ENCODE measurements at places on chromosomes 12 and 14.

DNA sequence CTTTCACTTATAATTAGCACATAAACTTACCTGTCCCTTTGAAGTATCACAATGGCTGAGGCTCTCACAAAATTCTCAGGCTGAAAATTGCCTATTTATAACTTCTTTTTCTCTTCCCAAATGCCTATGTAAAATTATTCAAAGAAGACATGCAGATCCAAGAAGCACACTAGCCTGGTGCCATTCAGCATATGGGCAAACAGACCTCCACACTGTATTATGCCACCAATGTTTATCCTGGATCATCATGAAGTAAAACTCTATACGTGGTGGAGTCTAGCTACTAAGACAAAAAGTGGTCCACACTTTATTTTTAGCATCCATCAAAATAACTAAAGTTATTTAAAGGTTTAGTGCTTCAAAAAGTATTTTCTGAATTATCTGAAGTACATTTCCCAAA is 15.8 kb downstream of the TC2N start:
- no peak for DNase-seq

- peak; percentile 63 for DNase-seq
Observed at GRCh38 chr12:120012067-120012621, 23.1 kb downstream of the BICDL1 start.

DNA sequence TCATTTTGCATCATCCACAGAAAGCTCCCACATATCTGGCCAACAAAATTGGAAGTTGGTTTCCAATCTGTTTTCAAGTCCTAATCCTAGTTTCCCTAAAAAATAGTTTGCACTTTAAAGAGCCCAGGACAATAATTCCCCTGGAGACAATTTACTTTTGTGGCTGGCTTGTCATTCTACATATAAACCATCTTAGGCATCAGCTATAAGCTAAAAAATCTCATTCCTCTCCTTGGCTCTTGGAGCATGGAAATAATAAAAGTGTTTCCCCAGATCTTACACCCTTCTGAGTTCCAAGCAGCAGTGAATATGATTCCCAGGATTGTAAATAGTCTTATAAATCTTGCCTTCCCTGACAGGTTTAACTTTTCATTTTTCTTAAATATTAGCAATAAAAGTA is 89.1 kb upstream of the NUDT4 start:
- DNase-seq: no peak

- no peak for DNase-seq
Observed at GRCh38 chr12:70966046-70966445, 45.5 kb upstream of the PTPRR start.

DNA sequence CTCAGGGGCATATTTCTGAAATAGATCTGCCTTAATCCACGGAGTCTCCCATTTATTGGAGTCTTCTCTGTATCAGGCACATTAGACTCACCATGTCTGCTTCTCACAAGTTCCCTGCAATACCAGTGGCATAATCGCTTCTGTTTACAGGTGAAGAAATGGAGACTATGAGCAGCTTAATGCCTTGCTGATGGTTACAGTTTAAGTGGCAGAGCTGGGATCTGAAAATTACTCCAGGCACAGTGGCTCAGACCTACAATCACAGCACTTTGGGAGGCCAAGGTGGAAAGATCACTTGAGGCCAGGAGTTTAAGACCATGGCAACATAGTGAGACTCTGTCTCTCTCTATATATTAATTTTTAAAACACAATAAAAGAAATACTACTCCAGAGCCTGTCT is 7.3 kb upstream of the RIC8B start:
- no peak for DNase-seq

GRCh38 chr14:89773151-89773550 is 181.4 kb downstream of the EFCAB11 start:
- DNase-seq: no peak

GRCh38 chr14:24366721-24367513 is 1.1 kb upstream of the NFATC4 start:
- DNase-seq: peak; percentile 5

DNA sequence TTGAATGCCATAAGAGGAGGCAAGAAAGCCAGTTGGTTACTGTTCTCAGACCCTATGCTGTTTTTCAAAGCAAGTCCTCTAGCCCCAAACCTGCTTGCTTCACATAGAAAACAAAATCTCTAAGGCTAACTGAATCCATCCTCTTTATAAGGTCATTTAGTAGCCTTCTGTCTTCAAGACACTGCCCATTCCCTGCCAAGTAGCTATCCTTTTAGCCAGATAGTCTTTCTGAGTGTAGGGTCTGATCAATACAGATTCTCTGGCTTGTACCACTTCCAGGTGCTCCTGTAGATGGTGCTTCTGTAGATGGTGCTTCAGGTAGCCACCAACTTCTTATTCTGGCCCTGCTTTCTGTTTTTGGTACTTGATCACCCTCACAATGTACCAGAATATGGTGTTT is 15.9 kb upstream of the CCER1 start:
- no peak for DNase-seq

DNA sequence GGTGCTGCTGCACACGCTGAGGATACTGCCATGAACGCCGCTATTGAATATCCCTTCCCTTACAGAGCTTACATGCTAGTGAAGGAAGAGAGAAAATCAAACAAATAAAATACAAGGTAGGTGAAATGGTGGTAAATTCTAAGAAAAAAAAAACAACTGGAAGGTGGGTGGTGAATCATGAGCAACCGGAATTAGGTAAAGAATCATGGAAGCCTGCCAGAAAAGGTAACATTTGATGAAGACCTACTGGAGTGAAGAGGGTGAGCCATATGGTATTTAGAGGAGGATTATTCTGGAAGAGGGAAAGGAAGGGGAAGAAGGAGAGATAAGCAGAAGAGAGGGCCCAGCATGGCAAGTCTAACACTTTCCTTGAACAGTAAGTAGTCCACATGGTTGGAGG is 76.1 kb downstream of the LRIG3 start:
- DNase-seq: no peak

DNA sequence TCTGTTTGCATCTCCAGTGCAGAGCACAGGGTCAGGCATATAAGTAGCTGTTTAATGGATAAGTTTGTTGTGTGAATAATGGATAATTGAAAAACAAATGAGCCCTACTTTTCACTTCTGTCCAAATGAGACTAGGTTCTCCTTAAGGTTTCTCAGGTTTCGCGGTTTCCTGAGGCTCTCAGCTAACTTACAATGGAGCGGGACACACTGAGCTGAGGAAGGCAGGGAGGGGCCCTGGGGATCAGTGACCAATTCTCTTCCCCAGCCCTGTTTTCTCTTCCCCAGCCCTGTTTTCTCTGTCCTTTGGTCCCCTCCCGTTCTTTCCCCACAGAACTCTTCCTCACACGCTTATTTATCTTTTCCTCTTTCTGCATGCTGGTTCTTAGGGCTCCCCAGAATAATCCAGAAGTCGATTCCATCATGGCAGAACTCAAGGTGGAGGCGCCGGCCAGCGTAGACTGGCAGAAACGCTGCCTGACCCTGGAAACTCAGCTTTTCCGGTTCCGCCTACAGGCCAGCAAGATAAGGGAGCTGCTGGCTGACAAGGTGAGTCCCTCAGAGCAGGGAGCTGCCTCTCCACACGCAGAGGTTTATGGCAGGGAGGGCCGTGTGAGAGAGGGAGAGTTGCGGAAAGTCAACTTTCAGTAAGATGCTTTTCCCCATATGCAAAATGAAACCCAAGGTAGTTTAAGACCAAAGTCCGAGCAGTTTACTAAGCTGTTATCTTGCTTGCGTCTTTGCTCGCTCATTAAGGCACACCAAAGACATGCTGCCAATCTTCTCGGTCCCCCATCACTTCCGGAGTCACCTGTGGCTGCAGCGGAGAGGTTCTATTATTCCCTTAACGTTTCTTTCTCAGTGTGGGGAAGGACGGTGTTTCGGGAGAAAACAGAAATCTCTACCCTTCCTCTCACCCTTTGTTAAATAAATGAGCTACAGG is 8.6 kb downstream of the PLEKHH1 start:
- no peak for DNase-seq

- DNase-seq: no peak
Observed at GRCh38 chr12:47021298-47021697, 58.1 kb upstream of the PCED1B start.

DNA sequence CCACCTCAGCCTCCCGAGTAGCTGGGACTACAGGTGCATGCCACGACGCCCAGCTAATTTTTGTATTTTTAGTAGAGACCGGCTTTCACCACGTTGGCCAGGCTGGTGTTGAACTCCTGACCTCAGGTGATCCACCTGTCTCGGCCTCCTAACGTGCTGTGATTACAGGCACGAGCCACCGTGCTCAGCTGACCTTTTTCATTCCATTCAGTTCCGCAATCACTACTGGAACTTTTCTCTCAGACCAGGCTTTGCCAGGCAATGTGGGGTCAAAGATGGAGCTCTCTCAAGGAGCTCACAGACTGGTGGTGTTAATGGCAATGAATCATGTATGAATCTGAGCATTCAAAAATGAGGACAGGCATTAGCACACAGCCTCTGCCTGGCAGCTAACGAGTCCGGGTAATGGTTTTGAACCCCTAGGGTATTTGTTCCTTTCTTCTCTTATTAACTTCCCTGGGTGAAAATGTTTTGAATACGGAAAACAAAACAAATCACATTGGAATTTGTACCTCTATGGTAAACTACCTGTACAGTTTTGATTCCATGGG is 9.4 kb upstream of the TCHP start:
- DNase-seq: no peak

- no peak for DNase-seq
Observed at GRCh38 chr12:131836714-131837397, 8.7 kb downstream of the MMP17 start.

DNA sequence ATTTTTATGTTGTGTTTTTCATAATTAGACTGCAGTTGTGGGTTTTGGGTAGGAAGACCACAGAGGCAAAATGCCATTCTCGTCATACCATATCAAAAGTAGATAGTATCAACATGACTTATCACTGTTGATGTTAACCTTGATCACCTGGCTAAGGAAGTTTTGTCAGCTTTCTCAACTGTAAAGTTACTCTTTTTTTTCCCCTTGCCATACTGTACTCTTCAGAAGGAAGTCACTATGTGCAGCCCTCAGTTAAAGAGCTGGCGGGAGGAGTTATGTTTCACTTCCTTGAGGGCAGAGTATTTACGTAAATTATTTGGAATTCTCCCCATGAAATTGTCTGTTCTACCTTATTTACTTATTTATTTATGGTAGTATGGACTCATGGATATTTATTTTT is 78.7 kb downstream of the PRORP start:
- DNase-seq: no peak

- DNase-seq: no peak
Observed at GRCh38 chr14:32447371-32447770, 118.3 kb downstream of the AKAP6 start.

GRCh38 chr14:23365732-23366425 is 907 bp upstream of the EFS start:
- no peak for DNase-seq

DNA sequence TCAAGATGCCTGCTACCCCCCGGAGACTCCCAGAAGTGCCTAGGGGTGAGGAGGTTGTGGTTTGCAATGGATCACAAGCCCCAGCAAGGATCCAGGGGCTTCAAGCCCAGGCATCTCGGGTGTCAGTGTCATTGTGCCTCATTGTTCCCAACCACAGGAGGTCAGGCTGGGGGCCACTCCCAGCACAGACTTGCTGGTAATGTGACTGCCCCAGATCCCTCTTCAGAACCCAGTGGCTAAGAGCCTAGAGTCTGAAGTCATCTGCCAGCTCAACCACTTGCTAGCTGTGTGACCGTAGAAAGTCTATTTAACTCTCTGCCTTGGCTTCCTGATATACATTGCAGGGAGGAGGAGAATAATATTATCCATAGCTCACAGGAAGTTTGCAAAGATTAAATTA is 7.7 kb upstream of the ASB2 start:
- DNase-seq: no peak

- DNase-seq: no peak
Observed at GRCh38 chr12:124418156-124418555, 123.3 kb downstream of the RFLNA start.

GRCh38 chr12:63276537-63277365 is 125.8 kb upstream of the AVPR1A start:
- DNase-seq: no peak

GRCh38 chr12:127297327-127297726 is 969.6 kb upstream of the TMEM132C start:
- no peak for DNase-seq

DNA sequence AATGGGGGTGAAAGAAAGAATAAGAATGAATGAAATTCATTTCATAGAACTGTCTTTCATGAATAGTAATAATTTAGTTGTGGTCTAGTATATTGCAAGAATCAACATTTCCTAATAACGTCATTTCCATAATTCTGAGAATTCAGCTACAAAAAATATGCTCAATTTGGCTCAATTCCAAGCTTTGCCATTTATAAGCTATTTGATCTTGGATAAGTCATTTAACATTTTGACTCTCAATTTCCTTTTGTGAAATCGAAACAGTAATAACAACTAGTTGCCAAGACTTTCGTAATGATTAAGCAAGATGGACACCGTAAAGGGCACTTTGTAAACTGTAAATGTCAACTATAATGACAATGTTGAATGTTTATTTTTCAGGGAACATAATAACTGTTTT is 18.1 kb downstream of the NOS1 start:
- DNase-seq: no peak

DNA sequence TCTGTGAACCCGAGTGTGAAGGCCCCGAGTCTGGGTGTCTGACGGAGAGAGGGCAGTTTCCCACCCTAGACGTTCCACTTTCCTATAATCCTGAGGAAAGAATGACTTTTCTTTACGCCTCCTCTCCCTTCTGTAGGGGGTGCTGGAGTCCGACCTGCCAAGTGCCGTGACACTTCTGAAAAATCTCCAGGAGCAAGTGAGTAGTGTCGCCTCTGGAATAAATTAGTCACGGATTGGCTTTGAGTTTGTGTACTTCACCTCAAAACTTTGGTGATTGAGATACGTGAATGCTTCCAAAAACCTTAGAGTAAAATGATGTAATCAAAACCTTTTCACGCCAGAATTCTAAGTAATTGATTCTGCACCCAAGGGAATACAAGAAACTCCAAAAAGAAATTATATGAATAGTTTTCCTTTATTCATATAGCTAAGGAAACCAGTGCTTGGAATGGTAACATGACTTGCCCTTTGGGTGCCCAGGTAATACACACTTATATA is 452 bp downstream of the NGDN start:
- no peak for DNase-seq

- no peak for DNase-seq
Observed at GRCh38 chr14:78637908-78638475, 467.8 kb downstream of the NRXN3 start.

- DNase-seq: no peak
Observed at GRCh38 chr12:62045211-62045610, 215.0 kb upstream of the USP15 start.

DNA sequence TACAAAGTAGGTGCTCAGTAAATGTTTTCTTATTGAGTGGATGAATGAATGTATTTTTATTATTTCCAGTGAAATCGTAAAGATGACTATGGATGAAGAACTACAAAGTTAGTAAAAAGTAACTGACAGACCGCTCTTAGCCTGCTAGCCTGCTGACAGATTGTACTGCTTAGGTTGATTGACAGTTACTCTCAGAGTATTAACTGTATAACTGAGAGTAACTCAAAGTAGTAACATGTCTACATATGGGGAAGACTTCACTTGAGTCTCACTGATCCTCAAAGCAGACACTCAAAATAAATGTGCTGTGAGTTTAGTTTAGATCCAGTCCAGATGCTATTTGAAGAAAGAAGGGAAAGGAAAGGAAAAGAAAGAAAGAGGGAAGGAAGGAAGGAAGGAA is 272.3 kb upstream of the AMIGO2 start:
- no peak for DNase-seq
